ENCODE measurements at places on chromosomes 4 and X.

GRCh38 chr4:72568959-72569718 lies at the start of gene ADAMTS3:
TSS of gene ADAMTS3 (minus strand) at chr4:72569221. CDS start at chr4:72568762, 459 bp downstream.
- DNase-seq = no peak

DNA sequence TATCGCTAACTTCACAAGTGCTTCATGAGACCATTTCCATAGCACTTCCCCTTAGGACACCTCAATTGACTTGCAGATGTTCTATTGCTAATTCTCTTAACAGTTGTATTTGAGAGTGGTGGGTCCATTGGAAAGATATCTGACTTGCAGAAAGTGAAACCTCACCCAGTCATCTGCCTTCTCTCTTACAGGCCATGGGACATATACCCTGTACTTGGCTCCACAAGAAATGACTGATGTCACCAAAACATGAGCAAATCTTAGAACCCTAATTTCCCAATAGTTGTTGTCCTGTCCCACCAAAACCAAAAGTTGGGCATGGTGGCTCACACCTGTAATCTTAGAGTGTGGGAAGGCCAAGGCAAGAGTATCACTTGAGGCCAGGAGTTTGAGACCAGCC lies 101.9 kb upstream of the MAML3 start:
- no peak for DNase-seq

GRCh38 chrX:149131774-149132173 lies 373.3 kb downstream of the IDS start:
- DNase-seq = no peak

GRCh38 chr4:102250341-102250740 lies 94.9 kb downstream of the SLC39A8 start:
- DNase-seq = no peak

GRCh38 chr4:118729287-118730286 lies 44.4 kb downstream of the METTL14 start:
- DNase-seq = no peak

DNA sequence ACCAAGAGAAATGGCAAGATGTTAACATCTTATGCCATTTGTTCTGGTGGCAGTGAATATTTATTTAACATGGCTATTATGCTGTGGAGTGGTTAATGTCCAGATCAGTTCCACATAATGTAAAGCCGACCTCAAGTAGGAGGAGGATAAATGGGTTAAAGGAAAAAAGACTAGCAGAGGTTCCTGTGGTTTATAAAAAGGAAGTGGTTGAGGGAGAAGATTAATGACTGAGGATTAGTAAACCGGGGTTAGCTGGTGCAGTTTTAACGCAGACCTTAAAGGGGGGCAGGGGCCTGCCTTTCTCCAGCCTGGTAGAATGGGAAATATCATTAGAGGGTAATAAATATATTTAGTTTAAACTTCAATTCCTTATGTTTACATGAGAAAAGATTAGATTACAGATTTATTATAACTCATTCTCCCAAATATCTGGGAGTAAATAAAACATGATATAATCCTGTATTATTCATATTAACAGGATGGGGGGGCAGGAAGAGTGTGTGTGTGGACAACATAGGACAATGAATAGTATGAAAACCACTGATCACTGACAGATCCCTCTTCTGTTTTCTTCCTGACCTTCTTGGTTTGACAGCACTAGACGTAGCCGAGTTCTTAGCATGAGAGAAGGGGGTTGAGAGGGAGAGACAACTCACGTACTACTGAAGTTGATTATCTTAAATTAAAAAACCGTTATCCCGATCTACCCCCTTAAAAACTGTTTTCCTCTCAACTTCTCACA lies 124.1 kb upstream of the LIMCH1 start:
- DNase-seq = no peak

GRCh38 chr4:165388756-165389155 lies 9.9 kb downstream of the CPE start:
- DNase-seq = no peak

DNA sequence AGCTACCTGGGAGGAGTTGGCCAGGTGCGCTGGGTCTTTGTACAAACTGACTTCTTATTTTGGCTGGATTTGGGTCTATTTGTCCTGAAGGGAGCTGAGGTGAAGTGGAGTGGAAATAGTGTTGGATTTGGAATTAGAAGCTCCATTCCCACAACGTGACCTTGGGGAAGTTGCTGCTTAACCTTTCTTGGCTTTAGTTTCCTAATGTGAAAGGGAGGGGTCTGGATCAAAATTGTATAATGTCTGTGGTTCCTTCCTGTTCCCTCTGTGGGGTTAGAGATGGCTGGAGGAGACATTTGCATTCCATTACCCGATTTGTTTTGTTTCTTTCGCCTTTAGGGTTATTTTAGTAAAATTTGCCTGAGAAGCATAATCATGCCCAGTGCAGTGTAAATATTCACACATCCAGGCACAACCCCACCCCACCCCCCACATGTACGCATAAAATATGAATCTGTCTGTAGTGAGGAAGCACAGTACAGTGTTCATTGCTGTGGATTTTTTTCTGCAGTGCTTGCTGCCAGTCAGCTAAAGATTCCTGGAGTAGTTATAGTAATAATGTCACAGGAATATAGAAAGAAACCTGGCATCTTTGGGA lies 21.5 kb downstream of the JADE1 start:
- no peak for DNase-seq

GRCh38 chr4:86522349-86522748 lies 71.8 kb upstream of the PTPN13 start:
- no peak for DNase-seq

DNA sequence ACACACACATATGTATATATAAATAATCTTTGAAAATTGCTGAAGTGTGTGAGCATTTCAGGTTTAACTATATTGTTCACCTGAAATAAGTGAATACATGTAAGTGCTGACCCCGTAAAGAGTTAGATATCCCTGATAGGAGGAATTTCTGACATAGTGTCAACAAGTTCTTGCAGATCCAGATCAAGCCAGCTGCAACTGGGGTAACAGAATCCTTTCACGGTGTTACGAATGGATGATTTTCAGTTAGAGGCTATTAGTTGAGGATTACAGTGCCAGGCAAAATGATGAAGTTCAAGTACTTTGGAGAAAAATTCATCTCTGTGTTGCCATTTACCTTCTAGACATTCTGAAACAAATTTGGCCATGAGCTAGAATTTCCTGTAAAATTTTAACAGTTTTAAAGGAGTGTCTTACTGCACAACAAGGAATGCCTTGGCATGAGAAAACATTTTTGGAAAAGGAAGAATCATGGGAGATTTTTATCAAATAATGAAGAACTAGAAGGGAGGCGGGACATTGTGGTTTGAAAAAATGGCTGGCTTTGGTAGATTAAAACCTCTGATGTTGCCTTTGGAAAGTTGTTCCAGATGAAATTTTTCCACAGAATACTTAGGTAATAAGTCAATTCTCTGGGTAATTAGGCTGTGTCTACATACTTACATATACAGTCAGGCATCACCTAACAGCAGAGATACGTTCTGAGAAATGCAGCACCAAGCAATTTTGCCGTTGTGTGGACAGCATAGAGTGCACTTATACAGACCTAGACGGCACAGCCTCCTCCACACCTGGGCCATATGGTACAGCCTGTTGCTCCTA lies 84.4 kb upstream of the FAT1 start:
- DNase-seq = no peak

DNA sequence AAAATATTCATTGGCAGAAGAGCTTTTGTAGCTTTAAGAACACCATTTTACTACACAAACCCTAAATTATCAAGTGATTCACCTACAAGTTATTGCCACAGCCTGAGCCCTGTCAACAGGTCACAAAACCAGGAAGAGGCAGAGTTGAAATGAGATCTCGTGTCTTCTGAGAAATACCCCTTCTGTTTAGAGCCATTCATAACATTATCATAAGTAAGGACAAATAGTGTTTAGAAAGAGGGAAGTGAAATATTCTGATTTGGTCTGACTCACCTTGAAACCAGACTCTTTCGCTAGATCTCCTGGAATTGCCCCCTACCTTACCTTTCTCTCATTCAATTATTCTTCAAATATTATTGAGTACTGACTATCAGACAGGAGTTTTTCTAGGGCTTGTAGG lies 5.9 kb downstream of the ETDB start:
- DNase-seq = no peak

DNA sequence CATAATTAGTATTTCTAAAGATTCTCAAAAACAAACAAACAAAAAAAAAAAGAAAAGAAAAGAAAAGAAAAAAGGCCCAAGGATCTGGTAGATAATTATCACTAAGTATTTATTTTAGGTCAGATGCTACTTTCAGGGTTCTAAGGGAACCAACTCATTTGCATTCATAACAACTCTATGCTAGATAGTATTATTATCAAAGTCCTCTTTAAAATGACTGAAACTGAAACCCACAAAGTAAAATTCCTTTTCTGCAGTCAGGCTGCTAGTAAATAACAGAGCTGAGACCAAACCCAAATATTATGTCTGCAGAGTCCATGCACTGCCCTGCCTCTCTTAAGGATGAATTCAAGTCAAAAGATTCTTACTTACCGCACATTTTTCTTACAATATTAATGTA lies 38.3 kb upstream of the MAPK10 start:
- DNase-seq = no peak

GRCh38 chr4:137601934-137602333 lies 69.6 kb upstream of the PCDH18 start:
- DNase-seq = no peak

DNA sequence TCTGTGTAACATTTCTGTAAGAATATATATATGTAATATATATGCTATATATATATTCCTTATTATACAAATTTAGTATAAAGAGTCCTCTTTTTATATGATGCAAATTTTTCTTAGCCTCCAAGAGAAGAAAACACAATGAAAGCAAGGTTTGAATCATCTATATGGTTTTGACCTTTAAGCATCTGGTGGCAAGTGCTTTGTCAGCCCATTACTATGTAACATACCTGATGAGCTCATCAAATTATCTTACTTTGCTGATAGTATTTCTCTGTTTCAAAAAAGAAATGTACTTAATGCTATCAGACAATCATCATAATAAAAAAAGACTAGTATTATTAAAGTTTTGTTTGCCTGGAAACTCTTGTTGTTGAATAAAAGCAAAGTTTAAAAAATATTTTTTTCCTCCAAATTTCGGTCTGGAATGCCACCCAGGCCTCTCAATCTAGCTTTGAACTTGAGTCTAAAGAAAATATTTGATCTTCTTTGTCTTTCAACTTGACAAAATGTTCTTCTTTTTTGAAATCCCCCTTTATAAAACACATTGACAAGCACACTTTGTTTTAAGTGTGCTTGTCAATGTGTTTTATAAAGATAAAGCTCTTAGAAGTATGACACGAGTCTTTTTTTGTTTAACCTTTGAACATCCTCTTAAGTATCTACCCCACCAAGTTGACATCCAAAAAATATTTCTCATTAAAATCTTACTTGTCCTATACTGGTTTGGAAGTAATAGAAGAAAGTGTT lies 26.2 kb downstream of the ZNF330 start:
- DNase-seq = no peak

DNA sequence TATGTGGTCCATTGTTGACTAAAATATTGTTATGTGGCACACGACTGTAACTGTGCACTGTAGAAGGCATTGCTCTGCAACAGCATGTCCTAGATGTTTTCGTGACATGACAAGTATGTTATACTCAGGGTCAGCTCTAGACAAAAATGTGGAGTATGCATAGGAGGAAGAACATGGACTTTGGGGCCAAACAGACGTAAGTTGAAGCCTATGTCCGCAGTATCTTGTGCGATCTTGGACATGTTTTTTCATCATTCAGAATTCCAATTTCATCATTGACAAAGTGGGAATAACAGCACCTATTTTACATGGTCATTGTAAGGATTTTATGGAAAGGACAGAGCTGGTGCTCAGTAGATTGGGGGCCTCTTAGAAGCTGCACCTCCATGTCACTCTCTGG lies 27.7 kb upstream of the PROM1 start:
- DNase-seq = no peak

- no peak for DNase-seq
Observed at GRCh38 chrX:149151805-149152757, 353.0 kb downstream of the IDS start.

- peak; percentile 33 for DNase-seq
Observed at GRCh38 chr4:107094332-107094731, 58.2 kb upstream of the DKK2 start.

DNA sequence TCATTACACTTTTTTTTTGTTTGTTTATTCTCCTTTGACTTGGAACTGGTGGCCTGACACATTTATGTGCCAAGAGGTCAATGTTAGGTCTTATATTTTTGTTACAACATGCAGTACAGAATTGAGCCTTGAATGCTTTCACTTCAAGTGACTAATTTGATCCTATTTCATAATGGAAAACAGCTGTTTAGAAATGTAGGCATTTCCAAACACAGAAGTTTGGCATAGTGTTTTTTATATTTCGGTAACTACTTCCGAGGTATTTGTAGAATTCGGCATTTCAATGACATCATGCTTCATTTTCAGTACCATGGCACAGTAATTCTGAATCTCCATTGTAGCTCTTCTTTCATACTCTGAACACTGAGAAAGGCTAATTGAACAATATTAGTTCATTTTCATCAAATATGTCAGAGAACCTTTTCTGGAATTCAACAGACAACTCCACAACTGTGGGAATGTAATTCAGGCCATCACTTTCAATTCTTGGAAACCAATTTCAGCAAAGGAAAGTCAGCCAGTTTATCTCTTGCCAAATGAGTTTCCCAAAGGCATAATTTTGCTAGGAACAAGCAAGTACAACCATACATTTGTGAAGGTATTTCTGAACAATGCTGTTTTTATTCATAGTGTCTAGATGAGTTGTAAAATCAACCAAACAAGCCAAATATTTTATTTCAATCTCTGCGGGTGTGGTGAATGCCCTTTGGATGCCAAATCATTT lies 11.4 kb downstream of the FAM120C start:
- DNase-seq = no peak

DNA sequence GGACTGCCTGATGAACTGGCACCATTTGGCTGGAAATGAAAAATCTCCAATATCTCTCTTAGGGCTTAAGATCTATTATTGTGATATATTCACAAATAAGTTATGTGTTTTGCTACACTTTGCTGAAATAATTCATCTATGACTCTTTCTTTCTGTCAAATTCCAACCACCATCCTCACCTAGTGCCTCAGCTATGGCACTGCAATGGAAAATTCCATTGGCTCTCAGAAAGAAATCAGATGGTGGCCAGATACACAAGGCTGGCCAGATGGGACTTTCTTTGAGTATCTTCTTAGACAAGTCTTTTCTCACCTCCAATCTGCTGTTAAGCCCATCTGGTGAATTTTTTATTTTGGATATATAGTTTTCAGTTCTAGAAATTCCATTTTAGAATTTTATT lies 28.0 kb downstream of the NAT8L start:
- no peak for DNase-seq

DNA sequence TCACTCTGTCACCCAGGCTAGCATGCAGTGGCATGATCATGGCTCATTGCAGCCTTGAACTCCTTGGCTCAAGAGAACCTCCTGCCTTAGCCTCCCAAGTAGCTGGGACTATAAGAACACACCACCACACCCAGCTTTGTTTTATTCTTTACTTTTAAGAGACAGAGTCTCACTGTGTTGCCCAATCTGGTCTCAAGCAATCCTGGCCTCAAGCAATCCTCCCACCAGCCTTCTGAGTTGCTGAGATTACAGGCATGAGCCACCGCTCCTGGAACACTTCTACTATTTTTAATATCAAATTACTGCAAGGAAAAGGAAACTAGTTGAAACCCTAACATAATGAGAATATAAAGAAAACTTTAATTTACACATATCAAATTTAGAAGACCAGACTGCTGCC lies 85.4 kb downstream of the FAM13A start:
- DNase-seq = no peak

- no peak for DNase-seq
Observed at GRCh38 chr4:137422666-137423065, 109.6 kb downstream of the PCDH18 start.
